ENCODE measurements at places on chromosomes 1 and 21.

- no peak for DNase-seq
Measured at GRCh38 chr1:236009857-236010256, 55.0 kb downstream of the NID1 start.

- DNase-seq: no peak
Measured at GRCh38 chr21:36183144-36183795, 26.6 kb downstream of the DOP1B start.

DNA sequence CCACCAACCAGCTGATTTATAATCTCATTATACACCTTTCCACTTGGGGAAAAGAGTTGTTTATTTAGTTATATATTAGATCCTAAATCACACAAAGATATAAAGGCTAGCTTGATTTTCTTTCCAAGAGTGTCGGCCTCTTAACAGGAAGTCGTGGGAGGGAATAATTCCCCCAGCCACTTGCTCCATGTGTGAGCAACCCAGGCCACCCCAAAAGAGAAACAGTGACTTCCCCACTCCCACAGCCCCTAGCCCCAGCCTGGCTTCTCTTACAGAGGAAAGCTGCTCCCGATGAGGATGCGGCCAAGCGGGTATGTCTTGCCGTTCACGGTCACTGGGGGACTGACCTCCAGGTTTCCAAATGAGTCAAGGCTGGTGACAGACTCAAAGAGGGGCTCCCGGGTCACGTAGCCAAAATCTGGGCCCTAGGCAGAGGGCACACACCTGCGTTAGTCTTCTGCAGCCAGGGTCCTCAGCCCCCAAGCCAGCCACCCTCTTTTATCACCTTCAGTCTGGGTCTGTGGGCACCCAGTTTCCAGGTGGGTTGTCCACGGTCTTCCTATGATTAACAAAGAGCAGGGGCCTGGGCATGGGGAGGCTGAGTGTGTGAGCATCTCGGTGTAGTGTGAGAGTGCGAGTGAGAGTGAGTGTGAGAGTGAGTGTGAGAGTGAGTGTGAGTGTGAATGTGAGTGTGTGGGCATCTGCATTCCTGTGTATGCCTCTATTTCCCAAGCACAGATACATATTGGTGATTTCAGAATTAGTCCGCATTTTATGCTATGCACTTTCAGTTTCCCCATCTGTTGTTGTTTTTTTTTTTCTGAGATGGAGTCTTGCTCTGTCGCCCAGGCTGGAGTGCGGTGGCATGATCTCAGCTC lies 25.4 kb upstream of the SDHB start:
- no peak for DNase-seq

DNA sequence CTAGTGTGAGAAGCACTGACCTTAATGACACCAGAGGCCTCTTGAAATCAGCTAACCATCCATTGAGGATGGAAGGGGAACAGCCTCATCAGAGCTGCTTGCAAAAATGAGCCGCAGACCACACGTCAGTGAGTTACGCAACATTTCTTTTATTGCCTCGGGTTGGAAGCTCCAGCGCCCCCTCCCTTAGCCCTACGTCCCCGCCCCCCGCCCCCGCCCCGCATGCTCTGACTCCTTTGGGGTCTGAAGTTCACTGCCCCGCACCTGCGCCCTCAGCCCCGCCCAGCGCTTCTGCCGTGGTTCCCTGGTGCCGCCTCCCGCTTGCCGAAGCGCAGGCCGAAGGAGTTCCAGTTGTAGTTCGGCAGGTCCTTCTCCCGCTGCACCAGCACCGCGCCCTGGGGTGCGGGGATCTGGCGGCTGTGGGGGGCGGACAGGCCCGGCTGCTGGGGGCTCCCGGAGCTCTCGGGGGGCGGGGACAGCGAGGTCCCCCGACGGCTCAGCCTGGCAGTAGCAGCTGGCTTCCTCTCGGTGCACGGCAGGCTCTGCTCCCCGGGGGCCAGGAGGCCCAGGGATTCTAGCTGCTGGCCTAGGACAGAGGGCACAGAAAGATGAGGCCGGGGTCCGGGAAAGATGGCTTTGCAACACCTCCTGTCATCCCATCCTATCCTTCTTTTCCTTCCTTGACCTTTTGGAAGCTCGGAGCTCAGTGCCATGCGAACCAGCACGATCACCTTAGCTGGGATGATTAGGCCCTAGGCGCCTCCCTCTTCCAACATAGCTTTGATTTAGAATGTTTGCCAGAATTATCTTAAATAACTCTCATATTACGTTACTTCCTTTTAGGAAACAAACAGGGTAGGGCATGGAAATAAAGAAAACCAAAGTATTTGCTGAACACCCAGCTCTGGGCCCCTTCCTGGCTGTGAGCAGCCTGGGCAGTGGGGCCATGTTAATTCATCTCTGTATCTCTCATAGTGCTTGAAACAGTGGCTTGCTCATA lies 5.8 kb downstream of the KISS1 start:
- no peak for DNase-seq

DNA sequence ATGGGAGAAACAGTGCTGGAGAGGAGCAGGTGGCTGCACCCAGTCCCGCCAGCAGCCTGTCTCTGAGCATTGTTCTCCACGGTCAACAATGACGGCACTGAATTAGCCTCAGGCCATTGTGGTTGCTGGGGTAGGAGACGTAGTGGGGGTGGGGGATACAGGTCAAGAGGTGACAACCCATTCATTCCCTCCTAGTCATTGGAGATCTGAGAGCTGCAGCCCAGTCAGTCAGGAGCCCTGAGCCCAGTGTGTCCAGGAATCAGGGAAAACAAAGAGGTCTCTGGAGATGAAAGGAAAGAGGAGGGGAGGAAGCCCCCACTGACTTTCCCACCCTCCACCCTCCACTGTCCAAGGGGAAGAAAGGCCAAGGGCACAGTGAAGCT lies 15.3 kb downstream of the SMIM12 start:
- no peak for DNase-seq

GRCh38 chr1:246809473-246809872 lies 85.3 kb downstream of the SCCPDH start:
- no peak for DNase-seq

DNA sequence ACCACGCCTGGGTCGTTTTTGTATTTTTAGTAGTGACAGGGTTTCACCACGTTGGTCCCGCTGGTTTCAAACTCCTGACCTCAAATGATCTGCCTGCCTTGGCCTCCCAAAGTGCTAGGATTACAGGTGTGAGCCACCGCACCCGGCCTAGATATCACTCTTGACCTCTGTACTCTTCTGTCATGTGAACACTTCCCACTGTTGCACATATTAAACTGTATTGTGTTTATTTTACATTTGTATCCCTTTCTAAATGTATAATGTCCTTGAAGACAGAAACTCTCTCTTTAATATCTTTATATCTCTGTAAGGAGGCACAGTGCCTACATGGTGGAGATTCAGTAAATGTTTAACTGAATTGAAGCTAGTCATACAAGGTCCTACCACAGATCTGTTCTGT lies 19.3 kb upstream of the PSMD4 start:
- no peak for DNase-seq

- DNase-seq: no peak
Measured at GRCh38 chr1:35727434-35728040, 8.9 kb upstream of the C1orf216 start.

DNA sequence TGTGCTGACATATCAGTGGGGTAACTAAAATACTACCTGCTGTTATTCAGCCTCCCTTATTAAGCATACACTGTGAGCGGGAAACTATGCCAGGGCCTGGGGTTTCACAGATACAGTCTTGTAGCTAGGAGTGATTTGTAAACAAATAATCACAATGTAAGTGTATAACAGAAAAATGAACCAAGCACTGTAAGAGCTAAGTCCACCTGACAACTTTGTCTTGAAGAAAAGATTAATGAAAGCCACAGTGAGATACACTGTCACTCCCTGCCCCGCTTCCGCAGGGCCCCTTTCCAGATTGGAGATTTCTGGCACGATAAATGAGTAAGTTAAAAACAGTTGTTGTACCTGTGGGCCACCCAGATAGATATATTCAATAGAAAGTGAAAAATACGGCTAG lies 4.8 kb downstream of the RCAN3 start:
- no peak for DNase-seq

GRCh38 chr1:3727042-3727824 lies 25.0 kb upstream of the CCDC27 start:
- no peak for DNase-seq

DNA sequence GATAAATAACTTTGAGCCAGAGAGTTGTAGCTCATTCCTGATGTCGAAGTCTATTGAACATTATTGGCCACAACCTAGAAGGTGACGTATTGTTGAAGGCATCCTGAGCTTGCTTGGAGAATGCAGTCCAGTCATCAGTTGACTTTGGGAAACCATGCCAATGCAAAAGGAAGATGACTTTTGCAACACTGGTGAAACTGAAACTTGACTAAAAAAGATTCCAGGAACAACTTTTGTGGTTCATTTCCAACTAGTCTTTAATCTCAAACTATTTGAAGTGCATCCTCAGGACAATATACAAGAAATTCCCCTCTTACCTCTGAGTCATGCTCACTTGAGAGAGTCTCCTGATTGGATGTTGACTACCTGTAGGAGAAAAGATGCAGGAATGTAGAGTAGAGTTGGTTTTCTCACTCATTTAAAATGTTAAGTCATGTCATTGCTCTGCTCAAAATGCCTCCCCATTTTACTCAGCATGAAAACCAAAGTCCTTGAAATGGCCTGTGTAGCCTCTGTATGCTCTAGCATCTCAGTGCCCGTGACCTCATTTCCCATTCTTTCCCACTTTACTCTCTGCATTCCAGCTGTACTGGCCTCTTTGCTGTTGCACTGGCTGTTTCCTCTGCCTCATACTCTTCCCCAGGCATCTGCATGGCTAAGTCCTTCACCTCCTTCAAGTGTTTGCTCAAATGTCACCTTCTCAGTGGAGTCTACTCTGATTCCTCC lies 24.4 kb upstream of the LEPR start:
- no peak for DNase-seq

DNA sequence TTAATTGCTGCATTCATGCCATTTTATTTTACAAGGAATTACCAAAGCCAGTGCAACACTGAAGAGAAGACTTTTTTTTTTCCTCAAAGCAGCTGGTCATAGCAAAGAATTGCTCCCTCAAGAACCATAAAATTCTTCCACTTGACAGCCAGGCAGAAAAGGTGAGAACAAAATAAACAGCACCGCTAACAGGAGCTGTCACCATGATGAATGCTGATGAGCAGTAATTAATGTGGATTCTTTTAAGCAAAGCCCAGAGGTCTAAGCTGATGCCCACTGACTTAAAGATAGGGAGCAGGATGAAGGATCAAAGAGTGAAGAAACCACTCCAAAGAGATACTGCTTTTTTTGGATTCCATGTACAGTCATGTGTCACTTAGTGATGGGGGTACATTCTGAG lies 428.4 kb downstream of the BRINP3 start:
- DNase-seq: no peak

DNA sequence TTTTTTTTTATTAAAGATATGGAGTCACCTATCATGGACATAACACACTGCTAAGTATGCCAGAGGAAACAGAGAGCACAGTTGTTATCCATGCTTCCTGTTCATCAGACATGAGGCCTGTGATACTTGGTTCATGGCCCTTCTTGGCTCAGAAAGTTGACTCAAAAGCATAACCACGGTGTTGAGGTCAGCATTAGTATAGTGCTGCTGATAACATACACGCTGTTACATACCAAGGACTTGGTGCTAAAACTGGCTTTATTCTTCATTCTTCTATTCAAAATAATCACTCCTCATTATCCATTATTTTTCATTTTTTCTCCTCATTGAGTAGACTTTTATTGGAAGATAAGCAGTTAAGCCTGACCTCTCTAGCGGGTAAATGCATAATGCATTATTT lies 464.1 kb downstream of the ADGRL2 start:
- no peak for DNase-seq

DNA sequence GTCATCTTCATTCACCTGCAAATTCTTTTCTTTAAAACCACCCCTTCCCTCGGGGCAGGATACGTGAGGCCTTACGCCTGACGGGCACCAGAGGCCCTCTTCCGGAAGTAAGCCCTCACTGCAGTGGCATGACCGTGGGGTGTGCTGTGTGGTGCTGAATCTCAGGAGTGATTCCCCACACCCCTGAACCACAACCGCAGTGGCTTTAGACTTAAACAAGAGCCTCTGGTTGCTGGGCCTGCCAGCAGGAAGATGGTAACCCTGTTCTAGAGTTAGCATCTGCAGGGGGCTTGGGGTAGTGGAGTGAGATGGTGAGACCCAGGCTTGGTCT lies 12.1 kb downstream of the BSND start:
- no peak for DNase-seq

- no peak for DNase-seq
Measured at GRCh38 chr1:86507935-86508582, 38.8 kb upstream of the CLCA4 start.

- no peak for DNase-seq
Measured at GRCh38 chr1:207069858-207070506, 16.9 kb downstream of the PFKFB2 start.

GRCh38 chr1:115306146-115306545 lies 31.9 kb downstream of the NGF start:
- DNase-seq: no peak

- DNase-seq: no peak
Measured at GRCh38 chr1:158148468-158148867, 32.2 kb upstream of the CD1D start.

GRCh38 chr21:38831526-38832467 lies 26.1 kb downstream of the ETS2 start:
- no peak for DNase-seq

- no peak for DNase-seq
Measured at GRCh38 chr1:69363236-69363635, 204.5 kb upstream of the LRRC7 start.

GRCh38 chr21:26965907-26966581 lies 844 bp downstream of the ADAMTS5 start:
- DNase-seq: no peak

GRCh38 chr1:153355445-153356071 lies 2.1 kb upstream of the S100A9 start:
- DNase-seq: peak; percentile 60

All from iPS DF 6.9 (cell line).